Stimulated activated CD4-positive, alpha-beta T cell treated with anti-CD3 and anti-CD28 coated beads, TNF-alpha, amount 100 ng/mL, for 1 hour (primary cell): ENCODE measurements at places on chromosomes 13 and 19.

GRCh38 chr19:50312967-50313811, 16.0 kb downstream of the KCNC3 start:
- DNase-seq = no peak

GRCh38 chr13:41039746-41040145, 20.6 kb upstream of the ELF1 start:
- no peak for DNase-seq

DNA sequence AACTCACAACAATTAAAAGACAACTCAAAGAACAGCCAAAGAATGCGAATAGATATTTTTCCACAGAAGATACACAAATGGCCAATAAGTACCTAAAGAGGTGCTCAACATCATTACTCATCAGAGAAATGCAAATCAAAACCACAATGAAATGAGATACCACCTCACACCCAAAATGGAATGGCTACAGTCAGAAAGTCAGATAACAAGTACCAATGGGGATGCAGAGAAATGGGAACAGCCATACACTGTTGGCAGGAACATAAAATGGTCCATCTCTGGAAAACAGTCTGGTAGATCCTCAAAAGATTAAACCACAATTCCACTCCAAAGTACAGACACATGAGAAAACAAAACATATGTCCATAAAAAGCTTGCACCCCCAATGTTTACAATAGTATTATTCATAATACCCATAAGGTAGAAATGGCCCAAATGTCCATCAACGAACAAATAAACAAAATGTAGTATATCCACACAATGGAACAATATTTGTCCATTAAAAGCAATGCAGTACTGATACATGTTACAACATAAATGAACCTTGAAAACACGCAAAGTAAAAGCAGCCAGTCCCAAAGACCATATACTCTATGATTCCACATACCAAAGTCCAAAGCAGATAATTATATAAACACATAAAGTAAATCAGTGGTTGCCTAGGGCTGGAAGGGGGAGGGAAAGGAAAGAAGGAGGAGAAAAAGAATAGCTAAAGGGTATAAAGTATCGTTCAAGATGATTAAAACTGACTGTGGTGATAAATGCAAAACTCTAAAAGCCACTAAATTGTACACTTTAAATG, 19.6 kb downstream of the USP12 start:
- no peak for DNase-seq

- DNase-seq = no peak
Observed at GRCh38 chr19:47414469-47414868, 4.9 kb downstream of the MEIS3 start.

- no peak for DNase-seq
Observed at GRCh38 chr19:8393192-8393870, 3.2 kb downstream of the RAB11B start.

DNA sequence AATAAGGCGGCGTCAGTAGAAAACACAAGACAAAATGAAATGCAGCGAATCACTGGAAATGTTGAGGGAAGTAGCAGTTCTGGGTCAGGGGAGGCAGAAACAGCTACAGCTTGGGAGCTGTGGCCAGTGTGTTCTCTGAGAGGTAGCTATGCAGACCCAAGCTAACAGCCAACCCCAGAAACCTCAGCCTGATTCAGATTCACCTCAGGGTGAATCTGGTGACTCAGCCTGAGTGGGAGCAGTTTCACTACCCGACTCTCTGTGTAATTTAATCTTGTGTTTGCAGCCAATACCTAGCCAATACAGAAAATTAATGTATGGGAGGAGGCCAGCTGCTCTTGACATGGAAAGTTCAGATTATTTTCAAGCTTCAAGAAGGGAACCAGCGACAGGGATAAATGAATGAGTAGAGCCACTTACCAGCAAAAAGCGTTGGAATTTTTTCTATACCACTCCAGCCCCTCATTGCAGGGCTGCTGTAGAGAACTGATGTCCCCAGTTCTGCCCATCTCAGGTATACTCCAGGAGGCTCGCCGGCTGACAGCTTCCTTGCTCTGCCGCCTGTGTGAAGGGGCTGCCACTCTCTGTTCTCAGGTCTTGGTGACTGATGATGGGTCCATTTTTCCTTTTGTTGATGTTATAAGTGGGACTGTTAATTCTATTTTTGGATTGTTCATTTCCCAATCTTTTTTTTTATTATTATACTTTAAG, 8.9 kb downstream of the IGFL3 start:
- no peak for DNase-seq

DNA sequence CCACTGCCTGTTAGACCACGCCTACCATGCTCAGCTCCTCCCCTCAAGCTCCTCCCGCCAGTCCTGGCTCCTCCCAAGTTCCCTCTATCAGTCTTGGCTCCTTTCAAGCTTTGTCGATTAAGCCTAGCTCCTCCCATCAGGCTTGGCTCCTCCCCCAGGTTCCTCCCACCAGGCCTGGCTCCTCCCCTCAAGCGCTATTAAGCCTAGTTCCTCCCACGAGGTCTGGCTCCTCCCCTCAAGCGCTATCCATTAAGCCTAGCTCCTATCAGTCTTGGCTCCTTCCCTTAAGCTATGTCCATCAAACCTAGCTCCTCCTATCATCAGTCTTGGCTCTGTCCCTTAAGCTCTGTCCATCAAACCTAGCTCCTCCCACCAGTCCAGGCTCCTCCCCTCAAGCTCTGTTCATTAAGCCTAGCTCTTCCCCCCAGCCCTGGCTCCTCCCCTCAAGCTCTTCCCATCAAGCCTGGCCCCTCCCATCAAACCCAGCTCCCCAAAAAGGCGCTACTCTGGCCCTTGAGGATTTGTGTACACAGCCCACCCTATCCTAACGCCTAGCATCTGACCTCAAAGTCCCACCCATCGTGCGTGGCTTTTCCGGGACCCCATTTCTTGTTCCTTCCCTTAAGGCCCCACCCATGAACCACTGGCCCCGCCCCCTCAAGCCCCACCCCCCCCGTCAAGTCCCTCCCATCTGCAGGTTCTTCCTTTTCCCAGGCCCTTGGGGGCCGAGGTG, 10.0 kb downstream of the CAMSAP3 start:
- DNase-seq = no peak

GRCh38 chr13:75770592-75771011, 134.5 kb downstream of the LMO7 start:
- no peak for DNase-seq

GRCh38 chr13:102028868-102029267, 373.0 kb downstream of the FGF14 start:
- DNase-seq = no peak

- DNase-seq = no peak
Observed at GRCh38 chr13:99590519-99591011, 89.3 kb downstream of the TM9SF2 start.

DNA sequence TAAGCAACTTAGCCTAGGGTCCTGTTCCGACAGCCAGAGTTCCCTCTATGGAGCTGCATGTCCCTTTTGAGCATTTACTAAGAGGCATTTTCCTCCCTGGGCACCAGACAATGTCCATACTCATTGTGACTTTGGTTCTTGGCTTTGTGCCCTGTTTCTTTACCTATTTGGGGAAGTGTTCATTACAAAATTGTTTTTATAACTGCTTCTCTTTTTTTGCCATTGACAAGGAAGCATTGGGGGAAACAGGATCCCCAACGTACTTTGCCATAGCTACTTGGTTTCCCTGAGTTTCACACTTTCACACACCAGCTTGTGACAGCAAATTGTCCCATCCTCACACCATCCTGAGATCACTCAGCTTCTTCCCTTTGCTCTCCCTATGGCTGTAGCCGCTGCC, 81.1 kb upstream of the SIAH3 start:
- DNase-seq = no peak

- DNase-seq = no peak
Observed at GRCh38 chr13:63463782-63464610, 2048.3 kb upstream of the PCDH20 start.

DNA sequence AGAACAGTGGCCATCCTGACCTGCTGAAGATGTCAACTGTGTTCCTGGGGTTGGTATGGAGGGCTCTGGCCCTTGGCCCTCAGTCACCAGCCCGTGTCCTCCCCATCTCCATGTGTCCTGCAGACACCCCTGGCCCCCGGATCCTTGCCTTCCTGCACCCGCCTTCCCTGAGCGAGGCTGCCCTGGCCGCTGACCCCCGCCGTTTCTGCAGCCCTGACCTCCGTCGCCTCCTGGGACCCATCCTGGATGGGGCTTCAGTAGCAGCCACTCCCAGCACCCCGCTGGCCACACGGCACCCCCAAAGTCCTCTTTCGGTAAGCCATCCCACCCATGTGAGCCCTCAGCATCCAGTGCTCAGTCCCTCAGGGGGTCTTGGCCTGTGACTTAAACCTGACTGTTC, 24.8 kb downstream of the HIF3A start:
- no peak for DNase-seq

- no peak for DNase-seq
Observed at GRCh38 chr19:16649734-16650133, 10.2 kb downstream of the SMIM7 start.

- DNase-seq = no peak
Observed at GRCh38 chr13:69324090-69324886, 783.3 kb upstream of the ATXN8OS start.

GRCh38 chr19:45351401-45351952, 10.9 kb downstream of the KLC3 start:
- DNase-seq = no peak

- no peak for DNase-seq
Observed at GRCh38 chr13:101949681-101950080, 452.2 kb downstream of the FGF14 start.

DNA sequence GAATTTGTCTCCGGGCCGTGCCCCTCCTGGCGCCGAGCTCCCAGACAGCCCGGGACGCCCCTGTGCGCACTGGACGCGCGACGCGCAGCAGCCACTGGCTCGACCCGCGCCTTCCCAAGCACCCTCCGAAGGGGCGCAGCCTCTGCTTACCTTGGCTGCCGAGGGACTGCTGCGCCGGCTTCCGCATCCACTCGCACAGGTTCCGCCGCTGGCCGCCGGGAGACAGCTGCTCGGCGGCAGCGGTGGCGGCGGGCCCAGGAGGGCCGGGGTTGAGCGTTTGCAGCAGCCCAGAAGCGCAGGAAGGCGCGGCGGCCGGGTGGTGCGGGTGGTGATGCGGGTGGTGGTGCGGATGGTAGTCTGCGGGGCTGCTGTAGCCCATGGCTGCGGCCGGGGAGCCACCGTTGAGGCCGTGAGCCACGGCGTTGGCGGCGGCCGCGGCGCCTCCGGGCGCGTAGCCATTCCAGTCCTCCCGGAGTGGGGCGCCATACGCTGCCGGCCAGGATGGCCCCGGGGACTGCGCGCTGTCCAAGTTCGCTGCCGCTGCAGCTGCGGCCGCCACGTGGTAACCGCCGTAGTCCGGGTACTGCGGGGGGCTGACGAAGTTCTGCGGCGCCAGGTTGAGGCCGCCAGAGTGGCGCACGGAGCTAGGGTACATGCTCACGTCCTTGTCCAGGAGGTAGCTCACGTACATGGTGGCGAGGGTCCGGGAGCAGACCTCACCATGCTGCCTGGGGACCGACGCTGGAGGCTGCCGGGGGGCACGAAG, 616 bp downstream of the CDX2 start:
- no peak for DNase-seq

DNA sequence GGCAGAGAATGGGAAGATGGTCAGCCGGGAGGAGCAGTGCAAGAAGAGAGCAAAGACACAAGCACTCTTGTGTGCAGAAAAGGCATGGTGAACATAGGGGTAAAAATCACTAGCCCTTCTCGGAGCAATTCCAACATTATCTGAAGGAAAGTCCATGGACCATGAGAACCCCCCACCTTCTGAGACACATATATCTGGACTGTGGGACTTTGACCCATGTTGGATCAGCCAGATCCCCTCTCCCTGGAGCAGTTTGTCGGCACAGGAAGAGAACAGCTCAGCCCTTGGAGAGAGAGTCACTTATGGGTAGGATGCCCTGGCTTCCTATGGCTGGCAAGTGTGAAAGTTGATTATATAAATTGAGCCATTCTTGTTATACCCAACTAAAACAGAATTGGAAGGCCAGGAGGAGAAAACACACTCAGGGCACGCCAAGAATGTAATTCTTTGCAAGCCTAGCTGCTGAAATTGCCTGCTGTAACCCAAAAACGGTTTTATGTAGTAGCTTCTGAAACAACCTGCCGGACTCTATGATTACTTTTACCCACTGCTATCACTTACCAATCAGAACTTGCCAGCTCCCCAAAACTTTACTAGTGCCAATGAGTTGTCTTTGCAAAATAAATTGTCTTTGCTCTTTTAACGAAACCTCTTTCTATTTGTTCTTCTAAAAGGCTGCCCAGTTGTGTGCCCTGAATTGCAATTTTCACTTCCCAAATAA, 62.8 kb upstream of the ZNF599 start:
- DNase-seq = no peak

DNA sequence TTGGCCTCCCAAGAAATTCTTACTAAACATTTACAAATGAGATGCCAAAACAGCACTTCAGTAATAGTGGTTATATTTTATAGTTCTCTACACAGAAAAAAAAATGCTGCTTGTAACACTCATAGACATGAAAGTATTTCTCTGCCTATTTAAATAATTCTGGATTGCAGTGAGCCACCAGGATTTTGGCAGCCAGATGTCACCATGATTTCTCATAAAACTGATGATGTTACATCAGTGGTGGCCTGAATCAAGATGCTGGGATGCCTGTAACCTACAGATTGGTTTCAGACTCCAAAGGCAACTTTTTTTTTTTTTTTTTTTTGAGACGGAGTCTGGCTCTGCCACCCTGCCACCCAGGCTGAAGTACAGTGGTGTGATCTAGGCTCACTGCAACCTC, 2.7 kb upstream of the CAPS start:
- no peak for DNase-seq

GRCh38 chr19:51333836-51334460, 8.0 kb downstream of the VSIG10L start:
- no peak for DNase-seq

DNA sequence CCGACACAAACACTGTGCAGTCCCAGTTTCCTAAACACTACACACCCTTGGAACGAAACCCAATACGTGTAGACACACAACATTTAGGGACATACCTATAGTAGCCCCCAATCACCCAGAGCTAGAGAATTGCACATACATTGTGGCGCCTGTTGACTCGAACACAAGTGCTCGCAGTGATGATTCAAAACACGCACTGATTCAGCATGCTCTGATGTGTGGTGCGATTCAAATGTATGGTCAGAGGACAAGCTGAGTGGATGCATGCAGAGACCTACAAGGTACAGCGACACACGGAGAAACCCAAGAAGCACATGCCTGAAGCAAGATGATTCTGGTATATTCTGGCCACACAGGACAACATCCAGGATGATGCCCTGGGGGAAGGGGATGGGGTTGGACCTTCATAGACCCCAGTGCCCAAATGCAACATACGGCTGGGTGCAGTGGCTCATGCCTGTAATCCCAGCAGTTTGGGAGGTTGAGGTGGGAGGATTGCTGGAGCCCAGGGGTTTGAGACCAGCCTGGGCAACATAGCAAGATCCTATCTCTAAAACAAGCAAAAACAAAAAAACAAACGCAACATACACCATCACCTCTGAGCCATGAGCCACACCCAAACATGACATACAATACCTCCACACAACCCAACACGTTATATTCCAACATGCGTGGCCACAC, 997 bp upstream of the KCNN4 start:
- DNase-seq = no peak

GRCh38 chr19:52748336-52748950, 13.6 kb upstream of the ZNF611 start:
- DNase-seq = no peak
